Stimulated activated naive B cell treated with anti-CD40 and anti-IgM and Interleukin-4, amounts not matched to agents 10 μg/mL and 1 μg/mL and 100 μg/mL, for 72 hours (primary cell): ENCODE measurements at places on chromosomes 5 and 9.

GRCh38 chr5:96149546-96149945, 187.9 kb upstream of the ELL2 start:
- no peak for DNase-seq

DNA sequence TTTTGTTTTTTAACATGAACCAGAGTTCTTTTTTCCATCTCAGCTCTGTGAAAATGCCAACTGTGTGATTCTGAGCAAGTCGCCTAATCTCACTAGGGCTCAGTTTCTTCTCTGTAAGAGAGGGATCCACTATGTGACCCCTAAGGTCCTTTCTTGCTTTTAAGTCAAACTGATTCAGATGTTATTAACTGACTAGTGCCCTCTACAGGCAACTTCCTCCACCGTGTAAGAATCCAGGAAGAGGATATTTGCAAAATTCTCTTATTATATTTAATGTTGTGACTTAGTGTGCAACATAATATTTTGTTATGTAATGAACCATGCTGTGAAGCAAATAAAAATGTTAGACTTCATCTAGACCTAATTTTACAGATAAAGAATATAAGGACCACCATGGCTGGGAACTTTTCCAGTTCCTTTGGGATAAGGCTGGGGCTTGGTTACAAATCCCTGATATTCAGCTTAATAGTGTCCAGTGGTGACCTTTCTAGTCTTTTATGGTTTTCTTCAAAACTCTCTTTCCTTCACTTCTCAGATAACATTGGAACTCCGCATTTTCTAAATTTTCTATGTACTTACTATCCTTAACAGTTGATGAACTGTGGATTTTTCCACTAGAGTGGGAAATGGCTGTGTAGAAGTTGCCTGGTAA, 244.7 kb downstream of the PIK3R1 start:
- peak; percentile 13 for DNase-seq

- no peak for DNase-seq
Measured at GRCh38 chr5:10421896-10422691, 19.6 kb upstream of the ROPN1L start.

- DNase-seq: no peak
Measured at GRCh38 chr9:2243666-2244555, 228.8 kb downstream of the SMARCA2 start.

DNA sequence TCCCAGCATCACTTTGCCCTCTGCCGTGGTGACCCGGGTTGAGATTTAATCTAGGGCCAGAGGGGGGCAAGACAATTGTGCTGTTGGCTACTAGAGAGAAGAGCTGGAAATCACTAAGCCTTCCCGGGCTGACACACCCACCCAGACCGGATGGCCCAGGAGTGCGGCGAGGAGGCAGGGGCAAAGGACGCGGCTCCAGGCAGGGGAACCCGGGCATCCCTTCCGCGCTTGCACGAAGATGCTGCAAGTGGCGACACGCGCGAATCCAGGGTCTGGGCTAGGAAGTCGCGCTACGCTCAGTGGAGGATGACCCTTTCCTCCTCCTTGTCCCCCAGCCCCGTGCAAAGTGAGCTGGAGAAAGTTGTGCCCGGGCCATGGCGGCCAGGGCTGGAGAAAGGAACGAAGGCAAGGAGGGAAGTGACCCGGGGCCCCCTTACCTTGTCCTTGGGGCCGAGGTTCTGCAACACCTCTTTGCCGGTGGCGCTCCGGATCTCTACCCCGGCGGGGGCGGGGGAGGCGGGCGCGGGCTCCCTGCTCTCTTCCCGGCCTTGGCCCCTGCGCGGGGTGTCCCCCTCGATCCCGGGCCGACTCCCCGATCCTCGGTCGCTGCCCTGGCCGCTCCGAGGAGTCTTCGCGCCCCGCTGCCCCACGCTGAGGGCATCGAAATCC, 693 bp downstream of the DPYSL3 start:
- no peak for DNase-seq

GRCh38 chr9:88723751-88724150, 188.8 kb downstream of the NXNL2 start:
- no peak for DNase-seq

DNA sequence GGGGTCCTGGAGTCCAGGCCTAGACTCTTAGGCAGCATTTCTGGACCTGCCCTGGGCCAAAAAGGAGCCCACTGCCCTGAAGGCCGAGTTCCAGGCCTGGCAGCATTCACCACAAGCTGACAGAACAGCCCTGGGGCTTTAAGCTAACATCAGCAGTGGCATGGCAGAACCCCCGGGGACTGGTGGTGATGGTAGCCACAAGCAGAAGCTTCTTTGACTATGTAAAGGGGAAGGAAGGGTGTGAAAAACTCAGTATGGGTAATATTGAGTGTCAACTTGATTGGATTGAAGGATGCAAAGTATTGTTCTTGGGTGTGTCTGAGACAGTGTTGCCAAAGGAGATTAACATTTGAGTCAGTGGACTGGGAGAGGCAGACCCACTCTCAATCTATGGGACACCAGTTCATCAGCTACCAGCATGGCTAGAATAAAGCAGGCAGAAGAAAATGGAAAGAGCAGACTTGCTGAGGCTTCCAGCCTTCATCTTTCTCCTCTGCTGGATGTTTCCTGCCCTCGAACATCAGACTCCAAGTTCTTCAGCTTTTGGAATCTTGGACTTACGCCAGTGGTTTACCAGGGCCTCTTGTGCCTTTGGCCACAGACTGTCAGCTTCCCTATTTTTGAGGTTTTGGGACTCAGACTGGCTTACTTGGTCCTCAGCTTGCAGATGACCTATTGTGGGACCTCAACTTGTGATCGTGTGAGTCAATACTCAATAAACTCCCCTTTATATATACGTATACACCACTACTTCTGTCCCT, 661.0 kb upstream of the C9orf72 start:
- DNase-seq: no peak

- no peak for DNase-seq
Measured at GRCh38 chr9:98310752-98311392, 55.4 kb upstream of the TBC1D2 start.

- DNase-seq: no peak
Measured at GRCh38 chr5:138668451-138669380, 84.5 kb upstream of the CTNNA1 start.

DNA sequence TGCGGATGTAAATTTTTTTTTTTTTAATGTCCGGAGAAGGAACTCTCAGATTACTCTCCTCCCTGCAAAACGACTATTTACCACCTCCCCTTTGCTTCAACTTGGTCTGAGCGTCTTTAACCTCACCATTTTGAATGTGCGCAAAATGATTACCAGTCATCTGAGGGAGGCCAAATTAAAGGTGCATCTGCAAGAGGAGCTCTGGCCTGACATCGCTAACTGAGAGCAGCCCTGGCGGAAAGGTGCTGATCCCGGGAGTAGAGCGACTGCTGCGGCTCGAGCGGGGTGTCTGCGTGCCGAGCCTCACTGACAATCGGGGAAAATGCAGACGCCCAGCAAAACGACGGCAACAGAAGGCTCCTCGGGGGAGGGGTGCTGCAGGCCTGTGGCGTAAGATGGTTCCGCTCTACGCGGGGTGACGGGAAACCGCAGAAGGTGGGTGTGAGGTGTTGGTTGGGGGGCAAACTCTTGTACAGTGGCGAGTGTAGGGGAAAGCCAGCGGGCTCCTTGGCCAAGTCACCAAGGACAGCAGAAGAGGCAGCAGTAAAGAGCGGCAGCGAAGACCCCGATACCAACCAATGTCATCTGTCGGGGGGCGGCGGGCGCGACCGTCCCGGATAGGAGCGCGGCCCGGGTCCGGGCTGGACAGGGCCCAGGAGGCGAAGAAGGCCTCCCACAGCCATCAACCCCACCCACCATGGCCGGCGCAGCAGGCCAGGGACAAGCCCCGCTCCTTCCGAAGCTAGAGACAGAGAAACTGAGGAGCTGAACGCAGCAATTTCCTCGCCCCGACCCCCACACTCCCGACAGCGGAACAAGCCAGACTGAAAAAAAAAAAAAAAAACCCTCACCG, 557 bp downstream of the PJA2 start:
- peak; percentile 79 for DNase-seq

GRCh38 chr5:150624334-150625163, 15.9 kb upstream of the SYNPO start:
- DNase-seq: no peak

GRCh38 chr5:148808864-148809642, 17.4 kb upstream of the ADRB2 start:
- peak; percentile 26 for DNase-seq

DNA sequence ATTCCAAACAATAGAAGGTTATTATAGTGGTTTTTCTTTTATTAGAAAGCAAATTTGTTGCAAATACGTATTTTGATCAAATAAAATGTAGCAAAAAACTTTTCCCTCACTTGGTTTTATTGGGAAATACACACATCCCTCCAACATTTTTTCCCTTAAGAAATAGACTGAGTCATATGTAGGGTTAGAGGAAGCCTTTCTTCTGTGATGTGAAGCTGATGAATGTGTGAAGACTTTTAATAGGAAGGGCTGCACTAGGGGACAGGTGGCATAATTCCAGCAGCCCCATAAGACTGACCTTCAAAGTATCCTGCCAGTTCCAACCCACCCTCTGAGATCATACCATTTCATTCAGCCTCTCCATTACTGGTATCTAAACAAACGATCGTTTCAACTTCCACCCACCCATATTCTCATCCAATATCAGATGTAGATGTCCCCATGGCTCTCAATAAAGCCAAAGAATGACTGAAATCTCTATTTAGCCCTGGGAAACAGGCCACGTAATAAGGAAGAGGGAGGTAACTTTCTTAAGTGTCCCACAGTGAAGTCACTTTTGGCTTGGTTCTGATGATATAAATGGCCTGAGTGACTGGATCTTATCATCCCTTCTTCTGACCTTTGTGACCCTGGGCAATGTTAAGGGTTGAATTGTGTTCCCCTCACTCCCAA, 64.7 kb upstream of the LPAR1 start:
- DNase-seq: no peak

- no peak for DNase-seq
Measured at GRCh38 chr9:124973807-124974206, 32.9 kb upstream of the GOLGA1 start.

DNA sequence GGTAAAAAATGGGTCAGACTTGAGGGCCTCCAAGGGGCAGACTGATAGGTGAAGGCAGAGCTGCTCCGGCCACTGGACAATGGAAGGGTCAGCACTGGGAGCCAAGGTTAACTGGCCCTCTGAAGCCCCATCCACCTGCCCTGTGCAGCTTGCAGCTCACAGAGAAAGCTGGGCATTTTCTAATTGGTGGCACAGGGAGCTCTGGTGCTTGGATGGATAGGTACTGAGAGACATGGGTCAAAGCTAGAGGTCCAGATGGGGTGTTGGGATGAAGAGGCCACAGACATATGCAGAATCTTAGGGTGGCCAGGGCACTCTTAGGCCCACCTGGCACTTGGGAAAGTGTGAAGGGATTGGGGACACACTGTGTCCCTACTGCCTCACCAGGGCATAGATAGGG, 29.5 kb upstream of the SARDH start:
- DNase-seq: no peak
